ENCODE measurements at places on chromosomes 3 and 15.

DNA sequence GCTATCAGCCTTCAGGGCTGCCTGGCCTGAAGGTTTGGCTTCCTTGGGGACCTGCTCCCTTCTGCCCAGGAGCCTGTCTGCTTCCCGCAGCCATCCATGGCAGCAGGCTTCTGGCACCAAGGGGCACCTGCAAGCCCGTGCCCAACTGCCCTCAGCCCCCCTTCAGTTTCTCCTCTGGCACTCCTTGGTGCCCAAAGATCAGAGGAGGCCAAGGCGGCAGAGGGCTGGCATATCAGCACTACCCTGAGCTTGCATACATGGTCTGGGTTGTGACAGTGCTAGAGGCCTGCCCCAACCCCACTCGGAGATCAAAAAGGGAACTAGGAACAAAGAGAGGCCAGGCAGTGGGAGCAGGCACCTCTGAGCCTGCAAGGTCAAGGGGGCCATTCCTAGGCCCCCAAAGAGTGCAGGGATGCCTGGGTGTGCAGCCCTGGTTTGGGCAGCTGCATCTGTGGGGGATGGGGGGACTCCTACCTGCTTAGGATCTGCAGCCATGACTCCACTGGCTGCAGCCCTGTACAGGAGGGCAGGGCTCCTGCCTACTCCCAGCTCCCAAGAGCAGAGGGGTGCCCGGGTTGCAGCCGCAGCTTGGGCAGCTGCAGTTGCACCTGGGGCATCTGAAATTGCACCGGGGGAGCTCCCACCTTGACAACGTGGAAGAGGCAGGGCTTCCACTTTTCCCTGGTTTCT lies 76.2 kb upstream of the TP63 start:
- no peak for DNase-seq

DNA sequence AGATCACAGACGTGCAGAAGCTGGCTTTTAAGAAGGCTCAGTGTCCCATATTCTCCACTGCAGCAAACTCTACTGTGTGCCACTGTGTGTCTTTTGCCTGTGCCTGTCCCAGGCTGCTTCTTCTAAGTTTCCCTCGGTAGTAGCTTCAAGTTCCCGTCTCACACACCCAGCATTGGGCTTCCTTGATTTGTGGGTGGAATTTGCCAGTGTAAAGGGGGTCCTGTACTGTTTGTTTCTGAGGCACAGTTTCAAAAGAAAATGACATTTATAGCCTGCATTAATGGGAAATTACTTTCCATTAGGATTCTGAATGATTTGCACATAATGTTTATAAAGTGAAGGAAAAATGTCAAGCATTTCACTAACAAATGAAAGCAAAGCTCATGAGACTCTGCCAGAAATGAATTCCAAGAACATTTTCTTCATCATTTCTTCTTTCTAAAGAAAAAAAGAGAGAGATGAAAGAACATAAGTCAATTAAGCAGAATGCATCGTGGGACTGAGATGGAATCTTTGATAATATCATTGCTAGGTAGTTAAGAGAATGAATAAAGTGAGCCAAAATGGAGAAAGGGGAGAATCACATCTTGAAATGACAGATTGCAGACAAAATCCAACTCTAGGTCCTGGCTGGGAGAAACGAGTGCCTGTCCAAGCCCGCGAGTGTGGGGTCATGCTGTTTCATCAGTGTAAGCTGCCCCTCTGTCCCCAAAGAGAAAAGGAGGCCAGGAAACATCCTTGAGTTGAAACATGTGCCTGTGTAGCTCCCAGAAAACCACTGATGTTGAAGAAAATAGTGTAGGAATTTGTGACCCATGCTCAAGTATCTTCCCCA lies 48.6 kb upstream of the ADAMTSL3 start:
- DNase-seq, result no peak

DNA sequence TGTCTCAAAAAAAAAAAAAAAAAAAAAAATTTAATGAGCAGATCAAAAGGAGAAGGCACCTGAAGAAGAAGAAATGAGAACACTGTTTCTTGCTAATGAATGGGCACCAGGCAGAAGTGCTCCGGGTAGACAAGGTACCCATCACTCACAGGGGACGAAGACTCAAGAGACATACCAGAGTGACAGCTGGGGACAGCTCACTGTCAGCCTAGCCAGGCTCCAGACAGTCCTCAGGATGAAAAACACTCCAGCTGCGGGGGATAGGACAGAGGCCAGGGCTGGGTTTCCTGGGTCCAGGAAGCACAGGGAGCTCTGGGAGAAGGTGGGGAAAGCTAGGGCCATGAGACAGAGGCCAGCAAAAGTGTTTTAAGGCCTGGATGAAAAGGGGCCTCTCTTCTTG lies 48.5 kb upstream of the PARL start:
- DNase-seq, result no peak

DNA sequence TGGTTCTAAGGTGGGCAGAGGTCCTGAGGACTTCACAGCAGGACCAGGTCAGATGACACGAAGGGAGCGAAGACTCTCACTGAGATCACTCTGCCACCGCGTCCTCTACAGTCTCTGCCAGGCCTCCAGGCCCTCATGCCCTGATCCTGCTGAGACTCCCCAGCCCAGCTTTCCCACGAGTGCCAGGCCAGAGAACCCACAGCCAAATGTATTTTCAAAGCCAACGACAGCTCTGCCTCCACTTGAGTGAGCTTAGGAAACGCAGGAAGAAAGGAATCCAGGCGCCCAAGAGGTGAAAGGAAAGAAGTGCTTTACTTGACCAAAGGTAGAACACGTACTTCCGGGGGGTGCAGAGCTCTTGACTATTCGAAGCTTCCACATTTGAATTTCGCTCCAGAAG lies 275.0 kb downstream of the XXYLT1 start:
- no peak for DNase-seq

DNA sequence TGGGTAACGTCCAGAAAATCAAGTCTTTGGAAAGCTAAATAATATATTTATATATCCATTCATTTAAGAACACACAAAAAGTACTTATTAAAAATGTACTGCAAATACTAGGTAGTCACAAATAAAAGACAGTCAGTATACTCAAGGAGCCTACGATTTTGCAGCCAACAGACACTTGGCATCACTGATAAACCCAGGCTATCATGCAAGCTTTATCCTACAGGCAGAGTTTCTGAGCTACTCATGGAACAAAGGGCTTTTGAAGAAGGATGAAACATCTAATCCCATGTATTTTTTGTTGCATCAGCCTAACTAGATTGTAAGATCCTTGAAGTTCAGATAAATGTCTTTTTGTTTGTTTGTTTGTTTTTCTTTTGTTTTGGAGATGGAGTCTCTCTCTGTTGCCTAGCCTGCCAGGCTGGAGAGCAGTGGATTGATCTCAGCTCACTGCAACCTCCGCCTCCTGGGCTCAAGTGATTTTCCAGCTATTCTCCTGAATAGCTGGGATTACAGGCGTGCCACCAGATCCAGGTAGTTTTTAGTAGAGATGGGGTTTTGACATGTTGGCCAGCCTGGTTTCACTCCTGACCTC lies 319.4 kb upstream of the MDFIC2 start:
- DNase-seq, result no peak

DNA sequence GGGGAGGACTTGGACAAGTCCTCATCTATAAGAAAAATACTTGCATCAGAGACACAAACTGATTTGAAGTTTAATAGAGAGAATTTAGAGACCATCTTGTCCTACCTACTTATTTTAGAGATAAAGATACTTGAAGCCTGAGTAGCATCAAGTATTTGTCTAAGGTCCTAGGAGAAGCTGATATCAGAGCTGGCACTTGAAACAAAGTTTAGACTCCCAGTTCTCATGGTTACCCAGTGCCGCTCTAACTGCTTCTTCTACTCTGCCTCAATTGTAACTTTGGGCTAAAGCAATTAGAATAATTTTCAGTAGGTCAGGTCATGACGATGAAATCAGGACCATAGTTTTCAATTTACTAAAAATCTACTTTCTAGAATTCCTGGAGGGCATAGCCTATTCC lies 123.9 kb upstream of the CADPS start:
- DNase-seq, result no peak

DNA sequence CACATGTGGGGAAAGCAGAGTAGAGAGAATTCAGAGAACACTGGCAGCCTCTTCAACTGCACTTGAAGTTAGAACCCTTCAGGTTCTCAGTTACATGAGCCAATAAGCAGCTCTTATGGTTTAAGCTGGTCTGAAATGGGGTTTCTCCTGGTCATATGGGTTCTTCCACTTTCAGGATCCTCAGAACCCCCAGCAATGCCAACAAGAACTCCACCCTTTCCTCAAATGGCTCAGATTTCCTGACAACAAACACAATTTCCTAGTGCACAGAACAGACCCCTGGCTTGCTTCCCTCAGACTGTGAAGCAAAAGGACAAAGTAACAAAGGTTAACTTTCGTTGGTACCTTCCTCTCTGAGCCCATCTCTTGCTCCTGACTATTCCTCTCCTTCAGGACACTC lies 23.9 kb upstream of the FRMD4B start:
- DNase-seq, result no peak

DNA sequence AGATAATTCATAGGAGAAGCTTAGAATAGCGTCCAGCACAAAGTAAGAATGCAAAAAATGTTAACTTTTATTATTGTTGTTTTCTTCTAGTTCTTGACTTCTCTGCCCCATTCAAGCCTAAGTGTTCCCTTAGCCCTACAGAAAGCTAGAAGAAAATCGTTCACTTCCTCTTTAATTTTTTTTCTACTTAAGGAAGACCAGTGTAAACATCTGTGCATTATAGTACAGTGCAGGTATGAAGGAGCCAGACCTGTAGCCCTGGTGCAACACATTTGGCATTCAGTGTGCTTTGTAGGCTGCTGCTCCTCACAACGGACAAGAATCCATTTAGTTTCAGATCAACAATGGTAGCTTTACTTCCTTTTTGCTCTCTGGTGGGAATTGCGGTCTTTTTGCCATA lies 127.8 kb upstream of the SLC7A14 start:
- no peak for DNase-seq

DNA sequence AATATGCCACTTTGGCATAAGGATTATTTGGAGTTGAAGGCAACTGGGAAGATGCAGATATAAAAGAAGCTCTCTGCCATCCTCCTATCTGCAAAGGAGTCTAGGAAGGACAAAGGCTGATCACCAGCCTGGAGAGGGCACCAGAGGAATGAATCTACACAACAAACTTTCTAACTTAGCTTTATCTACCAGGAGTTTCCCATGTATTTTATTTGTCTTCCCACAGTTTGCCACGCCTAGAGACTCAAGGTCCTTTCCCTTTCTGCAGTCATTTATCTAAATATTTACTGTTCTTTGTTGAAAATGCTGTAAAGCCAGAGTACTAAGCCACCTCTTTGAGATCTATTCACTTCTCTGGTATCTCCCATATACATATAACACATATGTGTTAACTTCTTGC lies 32.2 kb downstream of the GPR176 start:
- DNase-seq, result no peak

DNA sequence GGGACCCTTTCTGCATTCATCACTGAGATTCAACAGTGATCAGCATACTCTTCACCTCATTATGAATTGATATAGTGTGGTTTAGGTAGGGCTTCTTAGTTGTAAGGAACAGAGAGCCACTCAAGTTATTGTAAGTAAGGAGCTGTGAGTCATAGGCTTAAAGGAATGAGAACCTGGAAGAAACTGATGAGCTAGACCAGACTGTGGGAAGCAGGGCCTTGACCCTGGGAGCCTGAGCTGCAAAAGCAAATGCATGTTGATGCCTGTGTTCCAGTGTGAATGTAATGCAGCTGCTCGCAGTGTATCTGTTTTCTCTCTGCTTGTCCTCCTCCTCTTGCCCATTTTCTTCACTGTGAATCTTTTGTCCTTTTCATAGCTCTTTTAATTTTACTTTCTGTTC lies 13.6 kb downstream of the ZKSCAN7 start:
- no peak for DNase-seq

DNA sequence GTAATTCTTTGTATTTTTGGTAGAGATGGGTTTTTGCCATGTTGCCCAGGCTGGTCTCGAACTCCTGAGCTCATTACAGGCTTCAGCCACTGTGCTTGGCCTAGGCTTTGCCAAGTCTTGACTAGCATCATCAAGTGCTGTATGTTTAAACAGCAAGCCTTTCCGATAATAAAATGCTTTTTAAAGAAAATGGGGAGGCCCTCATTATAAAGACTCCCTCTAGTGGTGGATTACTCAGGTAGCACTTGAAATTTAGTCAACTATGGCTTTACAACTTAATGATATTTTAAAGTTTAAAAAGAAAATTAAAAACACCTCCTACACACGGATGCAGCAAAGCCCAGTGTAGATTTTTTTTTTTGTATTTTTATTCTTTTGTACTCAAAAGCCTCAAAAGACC lies 213.6 kb downstream of the GAP43 start:
- DNase-seq, result no peak

DNA sequence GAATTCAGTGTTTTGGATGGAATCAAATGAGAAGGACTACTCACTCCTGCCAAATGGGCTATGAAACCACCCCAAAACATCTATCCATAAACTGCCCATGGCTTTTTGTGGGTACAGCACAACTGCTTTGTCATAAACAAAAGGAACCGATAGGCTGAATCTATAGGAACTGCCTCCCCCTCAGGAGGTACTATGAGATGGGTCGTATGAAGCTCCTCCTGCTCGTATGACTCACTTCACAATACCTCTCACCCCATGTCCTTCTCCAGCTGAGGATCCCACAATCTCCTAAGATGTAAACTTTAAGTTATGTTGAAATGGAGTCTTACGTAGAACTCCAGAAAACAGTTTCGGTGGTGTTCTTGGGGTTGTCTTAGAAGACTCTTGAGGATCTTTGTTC lies 129.9 kb upstream of the SAMMSON start:
- DNase-seq, result no peak

DNA sequence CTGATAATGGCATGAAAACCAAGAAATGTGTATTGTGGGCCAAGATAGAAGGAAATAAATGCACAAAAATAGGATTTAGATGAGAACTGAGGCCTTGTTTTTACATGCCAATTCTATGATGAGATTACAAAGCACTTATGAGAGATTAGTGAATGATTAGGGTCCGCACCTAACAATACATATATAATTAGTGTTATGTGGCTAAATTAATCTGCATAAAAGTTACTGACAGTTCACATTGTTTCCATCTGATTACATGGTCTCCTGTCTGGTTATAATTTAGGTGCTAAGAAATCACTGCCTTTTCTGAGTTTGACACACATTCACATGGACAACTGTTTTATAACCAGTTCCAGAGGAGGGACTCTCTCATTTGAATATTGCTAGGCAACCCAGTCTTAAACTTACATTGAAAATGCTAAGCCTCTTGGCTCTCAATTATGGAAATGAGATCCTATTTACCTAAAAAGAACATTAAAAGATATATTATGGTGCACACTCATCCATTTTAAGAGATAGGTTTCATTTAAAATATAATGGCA lies 117.0 kb upstream of the ARL6 start:
- DNase-seq, result no peak

GRCh38 chr3:118987477-118987876 lies 47.2 kb downstream of the IGSF11 start:
- DNase-seq, result no peak

DNA sequence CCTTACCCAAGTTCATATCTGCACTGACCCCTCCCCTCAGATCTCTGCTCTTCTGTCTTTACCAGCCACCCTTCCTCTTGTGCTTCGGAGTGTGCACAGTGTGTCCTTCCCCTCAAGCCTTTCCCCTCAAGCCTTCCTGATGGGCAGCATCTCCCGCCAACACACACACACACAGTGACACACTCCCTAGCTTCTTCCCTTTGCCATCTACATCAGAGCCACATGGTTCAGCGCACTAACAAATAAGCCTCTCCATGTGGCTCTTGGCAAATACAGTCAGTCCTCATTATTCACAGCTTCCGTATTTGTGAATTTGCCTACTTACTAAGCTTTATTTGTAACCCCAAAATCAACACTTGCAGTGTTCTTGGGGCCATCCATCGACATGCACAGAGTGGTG lies 37.5 kb downstream of the SH3BP5 start:
- no peak for DNase-seq
